ENCODE measurements at places on chromosomes 7 and 10. TPM values are rescaled to one million over a fixed set of nuclear protein-coding genes. Genes with fewer than 3 reads are reported as not detected.

Gene ADAM22
- total RNA-seq, result 3.2 TPM

Gene ARPC1A
- total RNA-seq, result 69.8 TPM

Gene TUBB8
- total RNA-seq, result not detected

Gene HHEX
- 0.67 TPM for total RNA-seq

Gene EPO
- total RNA-seq, result 0.19 TPM

Gene SLC29A4
- total RNA-seq, result 1.3 TPM

Gene CDK1
- total RNA-seq, result 109 TPM

Gene PKD1L1
- total RNA-seq, result 0.10 TPM

Gene DNAJC30
- total RNA-seq, result 4.3 TPM

- peaks cover 31% of the 10 kb centered on the region for H3K4me1 ChIP-seq
- no peak for DNase-seq
- H3K36me3 ChIP-seq, result no peaks in the 10 kb centered on the region
- no peak overlapping the region for H3K4me3 ChIP-seq
Measured at GRCh38 chr10:102669206-102670064, 25.2 kb downstream of the TRIM8 start.

- no peak overlapping the region for H3K4me3 ChIP-seq
- no peaks in the 10 kb centered on the region for H3K36me3 ChIP-seq
- no peaks in the 10 kb centered on the region for H3K27me3 ChIP-seq
- H3K4me1 ChIP-seq, result no peaks in the 10 kb centered on the region
- H3K27ac ChIP-seq, result no peak overlapping the region
- DNase-seq, result no peak
Measured at GRCh38 chr10:12670004-12670403, 320.7 kb downstream of the CAMK1D start.

- H3K27ac ChIP-seq, result no peak overlapping the region
- H3K27me3 ChIP-seq, result peaks cover 39% of the 10 kb centered on the region
- no peak for DNase-seq
- no peaks in the 10 kb centered on the region for H3K36me3 ChIP-seq
Measured at GRCh38 chr10:60978287-60979115, 34.5 kb upstream of the RHOBTB1 start.

DNA sequence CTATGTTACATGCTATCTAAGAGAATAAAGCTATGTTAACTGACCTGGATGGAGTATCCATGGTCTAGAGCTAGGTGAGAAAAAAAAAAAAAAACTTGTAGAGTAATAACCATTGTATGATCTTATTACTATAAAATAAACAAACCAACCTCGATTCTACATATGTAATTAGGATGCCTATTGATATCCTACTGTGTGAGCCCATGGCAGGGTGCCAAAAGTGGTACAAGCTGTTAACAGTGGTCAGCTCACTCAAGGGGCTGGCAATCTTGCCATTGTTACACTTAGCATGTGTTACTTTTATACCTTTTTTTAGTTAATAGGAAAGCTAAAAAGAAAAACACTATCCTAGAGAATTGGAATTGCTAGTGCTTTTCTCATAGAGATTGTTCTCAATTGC is 13.5 kb upstream of the IL6 start:
- H3K4me3 ChIP-seq, result no peak overlapping the region
- H3K4me1 ChIP-seq, result no peaks in the 10 kb centered on the region
- H3K27ac ChIP-seq, result no peak overlapping the region

DNA sequence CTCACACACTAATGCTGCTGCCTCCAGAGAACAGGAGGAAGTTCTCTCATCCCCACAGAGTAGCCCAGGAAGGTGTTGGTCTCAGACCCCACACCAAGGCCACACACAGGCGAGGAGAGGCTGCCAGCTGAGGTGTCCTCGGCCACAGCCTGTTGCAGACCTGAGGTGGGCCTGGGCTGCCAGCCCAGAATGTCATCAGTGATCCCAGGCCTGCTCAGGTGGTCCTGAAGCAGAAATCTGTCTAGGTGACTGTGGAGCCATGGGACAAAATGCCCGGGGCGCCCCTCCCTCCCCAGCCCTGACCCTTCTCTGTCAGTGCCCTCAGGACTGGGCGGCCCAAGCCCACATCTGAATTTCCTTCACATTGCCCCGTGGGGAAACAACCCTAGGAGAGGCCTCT is 43.5 kb upstream of the LRRC4 start:
- H3K27me3 ChIP-seq, result no peaks in the 10 kb centered on the region
- peaks cover 6% of the 10 kb centered on the region for H3K36me3 ChIP-seq
- no peak overlapping the region for H3K27ac ChIP-seq

DNA sequence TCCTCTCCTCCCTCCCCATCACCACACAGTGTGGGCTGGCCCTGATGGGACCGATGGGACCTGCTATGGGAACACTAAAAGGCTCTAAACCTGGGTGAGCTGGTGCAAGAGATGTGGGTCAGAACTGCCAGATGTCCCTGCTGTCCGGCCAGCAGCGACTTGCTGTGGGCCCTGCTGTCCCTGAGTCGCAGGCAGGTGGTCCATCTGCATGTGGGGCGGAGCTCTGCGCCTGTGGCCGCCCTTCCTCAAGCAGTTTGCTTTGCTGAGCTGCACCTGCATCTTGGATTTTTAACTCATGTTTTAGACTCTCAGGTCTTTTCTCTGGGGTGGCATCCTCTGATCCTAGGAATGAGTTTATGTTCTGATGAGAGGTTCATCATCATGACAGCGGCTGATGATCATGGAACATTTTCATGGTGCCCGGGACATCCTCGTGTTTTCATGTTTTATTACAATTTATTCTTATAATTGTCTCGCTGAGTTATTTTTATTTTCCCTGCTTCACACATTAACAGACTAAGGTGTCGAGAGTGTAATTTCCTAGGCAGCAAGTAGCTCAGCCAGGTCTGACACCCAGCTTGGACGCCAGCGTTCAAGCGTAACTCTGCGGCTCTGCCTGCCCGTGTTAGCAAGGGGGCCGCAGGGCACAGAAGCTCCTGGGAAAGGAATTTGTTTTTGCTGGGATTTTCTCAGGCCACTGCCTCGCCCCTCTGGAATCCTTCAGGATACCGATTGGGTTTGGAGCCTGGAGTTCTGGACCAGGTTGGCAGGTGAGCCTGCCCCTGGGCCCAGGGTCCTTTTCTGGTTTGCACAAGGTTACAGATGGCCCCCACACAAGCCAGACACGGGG is 615.2 kb upstream of the FOXK1 start:
- no peak overlapping the region for H3K27ac ChIP-seq
- DNase-seq, result no peak
- H3K4me3 ChIP-seq, result no peak overlapping the region
- H3K27me3 ChIP-seq, result no peaks in the 10 kb centered on the region
- no peaks in the 10 kb centered on the region for H3K36me3 ChIP-seq

- no peaks in the 10 kb centered on the region for H3K36me3 ChIP-seq
- H3K27ac ChIP-seq, result no peak overlapping the region
- no peak overlapping the region for H3K4me3 ChIP-seq
- no peaks in the 10 kb centered on the region for H3K4me1 ChIP-seq
- no peak for DNase-seq
Measured at GRCh38 chr7:106239406-106239805, 45.4 kb downstream of the NAMPT start.

GRCh38 chr10:73432646-73433537 is 469 bp downstream of the MSS51 start:
- DNase-seq, result no peak
- peaks cover 17% of the 10 kb centered on the region for H3K4me1 ChIP-seq
- H3K4me3 ChIP-seq, result no peak overlapping the region
- H3K36me3 ChIP-seq, result peaks cover under 1% of the 10 kb centered on the region

GRCh38 chr10:59857921-59858320 is 48.4 kb downstream of the CCDC6 start:
- peaks cover 8% of the 10 kb centered on the region for H3K36me3 ChIP-seq
- H3K27ac ChIP-seq, result no peak overlapping the region
- no peaks in the 10 kb centered on the region for H3K27me3 ChIP-seq
- no peak for DNase-seq
- no peak overlapping the region for H3K4me3 ChIP-seq
- peaks cover 43% of the 10 kb centered on the region for H3K4me1 ChIP-seq

- peaks cover 8% of the 10 kb centered on the region for H3K4me1 ChIP-seq
- peaks cover 23% of the 10 kb centered on the region for H3K27me3 ChIP-seq
- H3K36me3 ChIP-seq, result no peaks in the 10 kb centered on the region
- DNase-seq, result no peak
Measured at GRCh38 chr10:6916601-6917000, 336.5 kb upstream of the PRKCQ start.

DNA sequence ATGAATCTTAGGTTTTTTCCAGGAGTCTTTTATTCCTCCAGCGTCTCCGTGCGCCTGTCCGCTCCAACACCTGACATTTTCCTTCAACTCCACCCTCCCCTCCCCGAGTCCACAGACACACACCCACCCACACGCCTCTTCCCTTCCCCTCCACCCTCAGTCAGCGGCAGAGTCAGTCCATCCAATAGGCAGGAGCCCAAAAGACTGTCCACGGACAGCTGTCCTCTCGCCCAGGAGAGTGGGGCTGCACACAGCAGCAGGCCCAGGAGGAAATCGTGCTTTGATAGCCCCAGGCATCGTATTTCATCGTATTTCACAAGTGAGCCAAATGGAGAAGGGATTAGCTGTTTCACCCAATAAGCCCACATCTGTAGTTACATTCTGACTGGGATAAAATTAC is 285.1 kb downstream of the ZEB1 start:
- peak overlapping the region; percentile 89 for H3K4me3 ChIP-seq
- H3K27ac ChIP-seq, result no peak overlapping the region
- H3K36me3 ChIP-seq, result no peaks in the 10 kb centered on the region
- DNase-seq, result no peak
- peaks cover 39% of the 10 kb centered on the region for H3K4me1 ChIP-seq
- no peaks in the 10 kb centered on the region for H3K27me3 ChIP-seq

DNA sequence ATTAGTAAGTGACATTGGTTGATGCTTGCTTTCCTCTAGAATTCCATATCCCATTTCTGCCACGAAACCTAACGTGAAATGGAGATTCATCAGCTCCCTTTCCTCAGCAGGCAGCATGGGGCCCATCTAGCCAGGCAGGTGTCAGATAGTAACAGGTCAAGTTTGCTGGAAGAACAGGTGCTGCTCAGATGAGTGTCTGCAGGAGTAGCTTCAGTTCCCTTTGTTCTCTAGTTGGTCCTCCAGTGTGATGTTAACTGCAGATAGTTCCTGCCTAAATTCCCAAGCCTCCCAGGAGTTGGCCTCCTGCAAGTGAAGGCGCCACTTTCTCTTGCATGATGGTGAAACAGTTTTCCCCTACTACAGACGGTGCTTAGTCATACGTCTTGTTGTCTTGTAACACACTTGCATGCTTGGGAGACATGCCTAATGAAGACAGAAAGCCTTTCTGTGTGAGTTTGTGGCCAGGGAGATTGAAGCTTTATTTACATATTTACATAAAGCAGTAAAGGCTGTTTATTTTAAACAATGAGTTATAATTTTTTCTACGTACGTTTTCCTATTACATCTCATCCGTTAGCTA is 175.4 kb downstream of the CHN2 start:
- no peaks in the 10 kb centered on the region for H3K36me3 ChIP-seq
- H3K27me3 ChIP-seq, result no peaks in the 10 kb centered on the region
- no peak overlapping the region for H3K4me3 ChIP-seq

DNA sequence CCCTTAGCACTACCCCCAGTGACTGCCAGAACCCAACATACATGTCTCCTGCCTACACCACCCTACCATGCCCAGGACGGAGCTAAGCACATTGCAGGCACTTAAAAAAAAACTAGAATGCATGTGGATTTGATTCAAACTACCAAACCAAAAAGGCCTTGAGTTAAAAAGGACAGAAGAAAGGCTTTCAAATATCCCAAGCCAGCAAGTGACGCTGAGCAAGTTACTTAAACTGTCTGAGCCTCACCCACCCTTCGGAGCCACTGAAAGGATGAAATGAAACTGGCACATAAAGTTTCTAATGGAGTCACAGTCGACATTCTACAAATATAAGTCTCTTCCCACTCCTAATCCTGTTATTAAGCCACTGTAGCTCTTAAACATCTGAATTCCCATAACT is 1.8 kb downstream of the CPXM2 start:
- H3K27me3 ChIP-seq, result peaks cover 17% of the 10 kb centered on the region
- DNase-seq, result no peak
- H3K4me1 ChIP-seq, result no peaks in the 10 kb centered on the region
- H3K4me3 ChIP-seq, result no peak overlapping the region

GRCh38 chr10:97450828-97451227 is 4.9 kb downstream of the ZDHHC16 start:
- no peak for DNase-seq
- no peak overlapping the region for H3K4me3 ChIP-seq
- H3K4me1 ChIP-seq, result peaks cover 74% of the 10 kb centered on the region
- H3K36me3 ChIP-seq, result peaks cover 4% of the 10 kb centered on the region
- H3K27ac ChIP-seq, result peak overlapping the region; percentile 36

- H3K4me1 ChIP-seq, result no peaks in the 10 kb centered on the region
- H3K4me3 ChIP-seq, result no peak overlapping the region
- no peaks in the 10 kb centered on the region for H3K36me3 ChIP-seq
- H3K27me3 ChIP-seq, result peaks cover 32% of the 10 kb centered on the region
- no peak for DNase-seq
- no peak overlapping the region for H3K27ac ChIP-seq
Measured at GRCh38 chr10:122656308-122656705, 43.3 kb downstream of the C10orf120 start.

DNA sequence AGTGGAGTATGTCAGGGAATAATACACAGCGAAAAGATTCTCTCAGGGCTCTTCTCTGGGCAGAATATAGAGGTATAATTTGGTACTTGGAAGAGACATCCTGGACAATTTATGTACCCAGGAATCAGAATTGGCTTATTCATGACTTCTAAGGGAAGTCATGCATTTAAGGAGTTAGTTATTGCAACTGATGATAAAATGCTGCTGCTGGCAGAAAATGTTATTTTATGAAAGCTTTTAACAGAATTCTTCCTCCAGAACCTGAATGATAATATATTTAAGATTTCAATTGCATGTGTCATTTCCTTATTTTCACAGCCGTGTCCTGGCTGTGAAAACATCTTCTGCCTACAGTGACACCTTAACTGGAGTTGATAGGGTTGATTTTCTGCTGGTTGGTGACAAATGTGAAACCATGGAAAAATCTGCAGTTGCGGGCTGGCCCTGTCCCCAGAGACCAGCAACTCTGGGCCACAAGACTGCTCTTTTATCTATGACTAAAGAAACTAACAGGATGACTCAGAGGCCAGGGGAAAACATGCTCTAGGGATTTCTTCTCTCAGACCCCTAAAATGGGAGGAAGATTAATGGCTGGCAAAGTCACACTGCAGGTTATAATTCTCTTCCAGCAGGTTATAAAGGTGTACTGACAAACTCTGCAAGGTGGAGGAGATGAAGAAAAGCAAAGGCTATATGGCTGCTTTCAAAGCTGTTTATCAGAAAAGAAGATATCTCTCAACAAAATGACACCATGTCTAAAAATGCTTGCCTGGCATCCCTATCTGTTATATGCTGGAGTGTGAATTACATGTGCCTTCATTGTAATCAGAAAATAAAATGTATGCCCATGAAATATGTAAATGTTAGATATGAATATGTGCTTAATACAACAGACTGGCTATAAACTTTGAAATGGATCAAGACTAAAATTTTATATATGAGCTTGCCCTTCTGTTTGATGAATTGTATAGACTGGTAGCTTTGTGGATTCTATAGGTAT is 12.1 kb upstream of the TRUB1 start:
- peaks cover 2% of the 10 kb centered on the region for H3K36me3 ChIP-seq
- peak; percentile 39 for DNase-seq
- H3K27ac ChIP-seq, result no peak overlapping the region
- H3K27me3 ChIP-seq, result peaks cover 20% of the 10 kb centered on the region

- H3K4me1 ChIP-seq, result peaks cover 14% of the 10 kb centered on the region
- no peaks in the 10 kb centered on the region for H3K27me3 ChIP-seq
- no peak for DNase-seq
- H3K36me3 ChIP-seq, result peaks cover 9% of the 10 kb centered on the region
Measured at GRCh38 chr10:103177123-103177522, 15.9 kb downstream of the NT5C2 start.
